ENCODE measurements at places on chromosomes 5 and 9. TPM values are rescaled to one million over a fixed set of nuclear protein-coding genes. Genes with fewer than 3 reads are reported as not detected.

DNA sequence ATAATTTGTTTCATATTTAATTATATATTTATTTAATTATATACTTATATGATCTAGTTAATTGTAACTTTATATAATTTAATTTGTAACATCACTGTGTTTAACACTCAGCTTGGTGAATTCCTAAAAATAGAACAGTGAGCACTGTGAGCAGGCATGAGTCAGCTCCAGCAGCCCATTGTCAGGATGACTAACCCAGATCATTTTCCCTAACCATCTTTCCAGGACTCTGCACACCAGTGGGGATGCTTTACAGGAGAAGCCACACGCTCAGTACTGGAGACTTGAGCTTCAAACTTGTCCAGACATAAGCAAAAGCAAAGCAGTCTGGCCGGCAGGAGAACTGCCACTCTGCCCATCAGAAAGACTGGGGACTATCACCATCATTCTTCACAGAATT, 446.2 kb upstream of the TRPC7 start:
- peak; percentile 94 for DNase-seq

The GLIPR2 gene
- 47.8 TPM for total RNA-seq

- DNase-seq = no peak
Measured at GRCh38 chr5:142363619-142363963, 38.8 kb upstream of the SPRY4 start.

GRCh38 chr9:15205632-15206420, 101.2 kb downstream of the TTC39B start:
- peak; percentile 38 for DNase-seq
